ENCODE measurements at places on chromosomes 16 and 17.

- DNase-seq, result no peak
These were observed 30.5 kb upstream of the LGALS9 start for GRCh38 chr17:27600471-27600870.

- DNase-seq, result no peak
These were observed 24.0 kb downstream of the CCR7 start for GRCh38 chr17:40541060-40541872.

- DNase-seq, result no peak
These were observed 9.2 kb upstream of the MSLN start for GRCh38 chr16:751152-752006.

DNA sequence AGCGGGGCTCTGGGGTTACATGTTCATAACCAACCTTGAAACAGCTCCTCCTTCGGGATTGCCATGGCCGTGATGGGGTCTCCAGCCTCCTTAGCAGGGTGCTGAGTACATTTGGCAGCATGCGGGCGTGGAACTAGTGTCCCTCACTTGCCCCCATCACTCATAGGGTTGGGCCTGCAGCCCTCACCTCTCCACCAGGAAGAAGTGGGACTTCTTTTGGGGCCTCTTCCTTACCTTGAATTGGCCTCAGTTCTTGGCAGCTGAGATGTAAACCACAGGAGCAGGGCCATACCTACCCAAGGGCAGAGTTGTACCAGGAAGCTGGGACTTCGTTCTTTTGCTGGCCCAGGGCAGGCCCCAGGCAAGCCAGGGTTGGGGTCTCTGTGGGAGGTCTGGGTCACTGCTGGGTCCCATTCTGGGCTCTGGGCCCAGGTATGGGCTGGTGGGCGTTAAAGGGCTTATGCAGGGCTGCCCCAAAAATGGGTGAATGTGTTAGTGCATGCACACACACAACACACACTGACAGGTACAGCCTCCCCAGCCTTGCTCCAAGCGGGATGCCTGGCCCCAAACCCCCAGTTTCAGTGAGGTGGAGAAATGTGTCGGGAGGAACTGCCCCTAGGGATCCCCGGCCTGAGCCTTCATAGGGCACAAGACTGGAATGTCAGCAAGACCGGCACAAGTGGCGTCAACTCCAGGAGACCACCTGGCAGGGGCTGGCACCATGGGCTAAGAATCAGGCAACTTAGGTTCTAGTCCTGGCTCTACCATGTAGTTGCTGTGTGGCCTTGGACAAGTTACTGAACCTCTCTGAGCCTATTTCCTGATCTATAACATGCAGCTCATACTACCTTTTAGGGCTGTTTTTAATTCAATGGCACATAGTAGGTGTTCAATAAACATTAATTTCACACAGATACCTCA, 3.9 kb upstream of the KRT15 start:
- DNase-seq, result no peak

DNA sequence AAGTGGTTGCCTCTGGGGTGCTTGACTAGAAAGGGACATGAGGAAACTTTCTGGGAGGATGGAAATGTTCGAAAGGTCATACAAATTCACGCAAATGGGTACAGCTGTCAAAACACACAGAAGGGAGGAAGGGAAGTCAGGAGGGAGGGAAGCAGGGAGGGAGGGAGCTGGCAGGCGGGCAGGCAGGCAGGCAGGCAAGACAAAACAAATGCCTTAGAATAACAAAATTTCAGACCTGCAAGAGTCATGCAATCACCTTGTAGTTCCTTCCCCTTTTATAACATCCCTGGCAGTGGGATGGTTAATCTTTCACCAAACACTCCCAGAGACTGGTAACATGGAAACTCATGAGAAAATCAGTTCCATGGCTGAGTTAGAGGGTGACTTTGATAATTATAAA, 189.2 kb downstream of the STX8 start:
- no peak for DNase-seq

GRCh38 chr16:3328104-3328503, 22.8 kb downstream of the ZNF75A start:
- DNase-seq, result no peak

DNA sequence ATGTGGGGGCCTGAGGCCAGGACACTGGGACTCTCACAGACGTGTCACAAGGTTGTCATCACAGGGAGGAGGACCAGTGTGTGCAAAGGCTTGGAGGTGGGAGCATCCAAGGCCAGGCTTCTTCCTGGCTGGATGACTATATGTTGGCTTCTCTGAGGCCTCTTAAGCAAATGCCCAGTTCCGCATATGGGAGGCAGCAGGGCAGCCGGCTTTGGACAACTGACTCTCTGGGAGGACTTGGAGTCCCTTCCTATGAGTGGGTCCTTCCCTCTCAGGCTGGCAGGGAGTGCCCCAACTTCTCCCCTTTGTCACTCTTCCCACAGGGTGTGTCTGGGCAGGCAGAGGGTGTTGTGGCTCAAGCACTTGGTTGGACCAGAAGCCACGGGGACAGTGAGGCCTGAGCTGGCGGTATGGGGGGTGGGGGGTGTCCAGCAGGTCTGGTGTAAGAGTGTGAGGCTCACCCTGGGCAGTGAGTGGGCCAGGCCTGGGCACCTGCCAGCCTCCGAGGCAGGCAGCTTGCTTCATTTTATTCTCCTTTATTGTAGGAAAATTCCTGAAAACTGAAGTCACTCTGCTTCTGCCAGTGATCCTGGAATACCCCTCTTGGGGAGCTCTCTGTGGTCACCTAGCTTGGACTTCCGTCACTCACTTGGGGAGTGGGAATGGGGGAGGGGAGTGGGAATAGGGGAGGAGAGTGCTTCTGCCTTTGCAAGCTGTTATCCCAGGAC, 14.9 kb downstream of the ADGRG1 start:
- no peak for DNase-seq

- DNase-seq, result no peak
These were observed 6.3 kb upstream of the XPO6 start for GRCh38 chr16:28218109-28218508.

- no peak for DNase-seq
These were observed 469.5 kb upstream of the RBFOX1 start for GRCh38 chr16:6863135-6863534.

- no peak for DNase-seq
These were observed 126.7 kb upstream of the FOXF1 start for GRCh38 chr16:86383488-86384262.

- no peak for DNase-seq
These were observed 55.5 kb upstream of the RPL38 start for GRCh38 chr17:74147966-74148365.

- peak; percentile 86 for DNase-seq
These were observed 11.4 kb upstream of the TCAP start for GRCh38 chr17:39653662-39654331.

DNA sequence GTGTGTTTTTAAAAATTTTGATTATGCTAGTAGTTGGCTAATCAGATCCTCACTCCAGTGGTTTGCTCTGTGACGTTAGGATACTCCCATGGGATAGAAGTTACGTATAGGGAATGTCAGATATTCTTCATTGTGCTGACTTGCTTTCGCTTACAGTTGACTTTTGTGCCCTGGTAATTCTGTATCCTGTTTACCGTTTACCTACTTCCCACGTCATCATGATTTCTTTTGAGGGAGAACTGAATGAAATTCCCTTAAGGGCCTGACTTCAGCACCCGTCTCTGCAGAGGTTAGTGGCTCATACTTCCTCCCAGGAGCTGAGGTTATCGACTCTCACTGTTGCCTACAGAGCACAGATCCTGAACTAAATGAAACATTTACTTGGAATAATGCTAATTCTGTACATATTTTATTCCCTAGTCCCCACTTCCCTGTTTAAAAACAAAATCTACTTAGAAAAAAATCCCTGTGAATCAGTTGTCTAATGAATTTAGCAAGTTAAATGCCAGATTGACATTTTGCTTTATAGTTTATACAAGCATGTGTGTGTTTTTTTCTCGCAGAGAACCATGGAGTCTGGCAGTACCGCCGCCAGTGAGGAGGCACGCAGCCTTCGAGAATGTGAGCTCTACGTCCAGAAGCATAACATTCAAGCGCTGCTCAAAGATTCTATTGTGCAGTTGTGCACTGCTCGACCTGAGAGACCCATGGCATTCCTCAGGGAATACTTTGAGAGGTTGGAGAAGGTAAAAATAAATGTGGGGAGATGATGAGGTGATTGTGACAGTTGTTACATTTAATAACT, 2.8 kb downstream of the PRKAR1A start:
- no peak for DNase-seq

- no peak for DNase-seq
These were observed 63.6 kb upstream of the KIFC3 start for GRCh38 chr16:57865746-57866528.

DNA sequence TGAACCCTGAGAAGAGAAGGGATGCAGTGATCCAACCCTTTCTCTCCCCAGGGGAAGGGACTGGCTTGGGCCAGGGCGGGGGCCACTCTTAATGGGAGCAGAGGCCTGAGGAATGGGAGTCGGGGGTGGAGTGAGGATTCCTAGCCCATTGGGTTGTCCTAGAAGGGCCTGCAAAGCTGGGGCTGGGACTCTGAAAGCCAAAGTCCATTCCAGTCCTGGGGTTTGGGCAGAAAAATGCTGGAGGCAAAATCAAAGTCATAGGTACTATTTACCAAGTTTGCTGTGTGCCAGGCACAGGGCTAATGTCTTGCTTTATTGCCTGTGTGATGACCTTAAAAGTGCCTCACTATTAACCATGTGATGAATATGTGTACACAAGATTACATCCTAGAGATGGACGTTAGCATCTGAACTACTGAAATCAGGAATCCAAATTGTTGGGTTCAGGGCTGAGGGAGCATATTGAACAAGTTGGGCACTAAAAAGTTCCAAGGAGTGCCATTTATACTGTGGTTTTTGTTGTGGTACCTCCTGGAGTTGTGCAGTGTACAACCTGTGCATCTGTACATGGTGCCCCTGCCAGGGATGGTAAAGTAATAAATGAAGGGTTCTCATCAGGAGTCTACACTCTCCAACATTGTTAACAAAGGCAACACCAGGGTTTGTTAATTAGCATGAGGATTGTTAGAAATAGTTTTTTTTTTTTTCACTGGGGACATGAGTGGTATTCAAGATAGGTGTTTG, 84.4 kb upstream of the NKD1 start:
- no peak for DNase-seq

DNA sequence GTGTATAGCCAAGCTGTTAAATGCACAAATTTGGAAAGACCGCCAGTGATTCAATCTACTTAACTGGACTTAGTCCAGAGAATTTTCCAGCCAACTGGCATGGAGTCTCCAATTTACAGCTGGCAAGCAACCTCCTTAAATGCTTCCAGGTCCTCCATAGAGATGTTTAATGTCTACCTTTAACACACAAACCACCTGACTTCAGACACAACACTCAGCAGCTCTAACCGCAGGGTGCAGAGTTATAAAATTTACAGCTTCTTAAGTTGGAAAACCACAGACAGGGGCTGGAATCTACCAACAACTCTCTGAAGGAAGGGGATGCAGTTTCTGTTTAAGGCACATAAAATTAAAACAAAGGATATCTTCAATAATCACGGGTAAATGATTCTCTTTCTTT, 106.9 kb downstream of the SYCE1L start:
- no peak for DNase-seq

DNA sequence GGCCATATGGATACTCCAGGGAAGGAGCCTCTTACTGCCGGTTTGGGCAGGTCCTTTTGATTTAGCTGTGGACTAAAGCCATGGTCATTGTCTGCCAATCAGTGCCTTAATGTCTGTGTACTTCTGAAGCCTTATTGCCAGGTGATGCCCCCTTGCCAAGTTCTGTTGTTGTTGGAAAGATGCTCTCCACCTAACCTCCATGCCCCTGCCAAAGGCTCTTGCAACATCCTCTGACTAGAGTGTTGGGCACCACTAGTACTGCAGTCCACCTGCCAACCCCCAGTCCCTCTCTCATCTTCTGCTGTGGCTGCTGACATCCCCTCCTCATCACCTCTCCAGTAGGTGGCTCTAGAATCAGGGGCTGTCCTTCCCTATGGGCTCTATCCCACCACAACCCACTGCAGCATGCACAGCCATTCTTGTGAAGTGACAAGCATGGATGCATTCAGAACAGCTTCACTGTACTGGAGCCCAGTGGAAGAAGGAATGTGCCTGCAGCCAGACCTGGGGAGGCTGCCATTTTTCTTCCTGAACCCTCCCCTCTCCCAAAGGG, 375.3 kb upstream of the CDH5 start:
- DNase-seq, result no peak

DNA sequence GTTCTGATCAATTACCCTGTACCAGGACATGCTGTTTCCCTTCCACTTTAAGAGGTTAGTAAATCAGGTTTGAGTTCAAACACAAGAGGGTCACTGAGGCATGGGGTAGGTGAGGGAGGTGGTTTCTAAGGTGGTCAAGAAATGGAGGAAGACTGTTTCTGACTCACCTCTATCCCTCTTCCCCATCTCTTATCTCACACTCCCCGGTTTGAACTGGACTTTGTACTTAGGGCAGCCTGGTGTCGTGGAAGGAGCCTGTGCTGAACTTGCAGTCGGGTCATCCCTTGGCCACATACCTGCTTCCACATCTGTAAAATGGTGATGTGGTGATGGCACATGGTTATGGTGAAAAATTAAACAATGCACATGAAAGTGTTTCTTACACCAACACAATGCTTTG, 17.2 kb upstream of the TMEM98 start:
- no peak for DNase-seq

GRCh38 chr16:68475071-68475470, 26.8 kb upstream of the SMPD3 start:
- DNase-seq, result no peak

- DNase-seq, result no peak
These were observed 35.8 kb downstream of the GP2 start for GRCh38 chr16:20291208-20292206.

- DNase-seq, result peak; percentile 61
These were observed 30.8 kb downstream of the FOXL1 start for GRCh38 chr16:86609115-86609514.

GRCh38 chr16:30942426-30942806, 6.5 kb upstream of the ORAI3 start:
- DNase-seq, result no peak

- DNase-seq, result no peak
These were observed 109.7 kb downstream of the VAT1L start for GRCh38 chr16:77897831-77898605.

DNA sequence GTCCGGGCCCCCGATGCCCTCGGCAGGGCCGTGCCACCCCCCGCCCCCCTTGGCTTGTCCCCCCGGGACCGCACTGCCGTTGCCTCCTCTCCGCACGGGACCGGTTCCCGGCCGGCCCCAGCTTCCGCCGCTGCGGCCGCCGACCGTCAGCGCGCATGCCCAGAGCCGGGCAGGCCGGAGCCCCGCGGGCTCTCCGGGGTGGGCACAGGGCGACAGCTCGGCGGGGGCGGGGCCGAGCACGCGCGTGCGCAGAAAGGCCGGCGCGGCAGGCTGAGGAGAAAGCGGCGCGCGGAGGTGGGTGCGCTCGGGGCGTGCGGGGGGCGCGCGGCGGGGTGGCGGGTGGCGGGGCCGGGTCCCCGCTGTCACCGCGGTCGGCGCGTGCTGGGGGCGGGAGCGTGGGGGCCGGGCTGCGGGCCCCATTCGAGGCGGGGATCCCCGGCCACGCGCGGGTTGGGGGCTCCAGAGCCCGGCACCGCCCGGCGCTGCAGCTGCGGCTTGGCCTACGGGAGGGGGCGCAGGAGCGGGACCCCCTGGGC, at the start of gene TBC1D24:
TBC1D24 (plus strand) TSS at position 251 of the 536 bp plus-strand sequence. CDS start 21,022 bp downstream, outside the sequence.
- DNase-seq, result peak; percentile 100

- DNase-seq, result no peak
These were observed 3.4 kb upstream of the PNPO start for GRCh38 chr17:47937941-47938340.

- no peak for DNase-seq
These were observed 7.8 kb upstream of the IRF8 start for GRCh38 chr16:85891033-85891775.

GRCh38 chr16:86729686-86730085, 151.3 kb downstream of the FOXL1 start:
- DNase-seq, result no peak

Data from 8988T (cell line).